Naive thymus-derived CD4-positive, alpha-beta T cell (primary cell): ENCODE measurements at places on chromosomes 4 and X. TPM values are rescaled to one million over a fixed set of nuclear protein-coding genes. Genes with fewer than 3 reads are reported as not detected.

Gene DUSP21
- not detected for polyA plus RNA-seq

Gene RBM41
- 23.5 TPM for polyA plus RNA-seq

Gene HPSE
- polyA plus RNA-seq, result 3.8 TPM

Gene CYTL1
- not detected for polyA plus RNA-seq

Gene MAOA
- polyA plus RNA-seq, result 0.67 TPM

Gene WDR17
- polyA plus RNA-seq, result 0.23 TPM

Gene MAGEB2
- polyA plus RNA-seq, result not detected

Gene RS1
- polyA plus RNA-seq, result not detected

Gene GLOD5
- not detected for polyA plus RNA-seq

Gene SYAP1
- 13.6 TPM for polyA plus RNA-seq

Gene ASMT
- polyA plus RNA-seq, result not detected

Gene CD38
- polyA plus RNA-seq, result 13.9 TPM

Gene GPR34
- 0.16 TPM for polyA plus RNA-seq

Gene VEGFD
- not detected for polyA plus RNA-seq

Gene TEX13B
- polyA plus RNA-seq, result not detected

Gene MAGEB16
- polyA plus RNA-seq, result not detected

Gene RGN
- not detected for polyA plus RNA-seq

Gene XAGE1B
- polyA plus RNA-seq, result not detected

Gene SPANXN4
- not detected for polyA plus RNA-seq

Gene DRD5
- not detected for polyA plus RNA-seq

Gene VGLL1
- not detected for polyA plus RNA-seq

Gene CTAG1B
- not detected for polyA plus RNA-seq

Gene NPY2R
- not detected for polyA plus RNA-seq

Gene STATH
- polyA plus RNA-seq, result not detected

Gene HPGD
- 13.1 TPM for polyA plus RNA-seq

Gene ADGRG4
- polyA plus RNA-seq, result not detected

Gene NOX1
- not detected for polyA plus RNA-seq

Gene CLCN4
- not detected for polyA plus RNA-seq

Gene TBC1D1
- 27.6 TPM for polyA plus RNA-seq

Gene CLTRN
- polyA plus RNA-seq, result 0.13 TPM

Gene FGFBP1
- not detected for polyA plus RNA-seq

Gene GK
- polyA plus RNA-seq, result 5.7 TPM

Gene TRAM1L1
- polyA plus RNA-seq, result not detected

Gene PDLIM3
- polyA plus RNA-seq, result not detected

Gene GC
- polyA plus RNA-seq, result not detected

Gene AADAT
- not detected for polyA plus RNA-seq

Gene CLGN
- polyA plus RNA-seq, result 0.06 TPM

Gene GABRE
- not detected for polyA plus RNA-seq

Gene SPOCK3
- polyA plus RNA-seq, result not detected

Gene TASL
- polyA plus RNA-seq, result 2.6 TPM

Gene COX7B2
- polyA plus RNA-seq, result not detected

Gene MTNR1A
- polyA plus RNA-seq, result not detected

Gene BEND2
- not detected for polyA plus RNA-seq

Gene VSIG4
- polyA plus RNA-seq, result not detected

Gene IL2
- not detected for polyA plus RNA-seq

Gene L1CAM
- not detected for polyA plus RNA-seq

Gene CT55
- not detected for polyA plus RNA-seq

Gene MCF2
- not detected for polyA plus RNA-seq

Gene NWD2
- polyA plus RNA-seq, result not detected

Gene CT45A3
- not detected for polyA plus RNA-seq

Gene UGT8
- polyA plus RNA-seq, result not detected

Gene ARAP2
- 13.8 TPM for polyA plus RNA-seq

Gene RXFP1
- polyA plus RNA-seq, result not detected

Gene TAF7L
- polyA plus RNA-seq, result not detected

Gene PGRMC2
- 17.4 TPM for polyA plus RNA-seq
